HS-27A (cell line): ENCODE measurements at places on chromosomes 7 and 10.

DNA sequence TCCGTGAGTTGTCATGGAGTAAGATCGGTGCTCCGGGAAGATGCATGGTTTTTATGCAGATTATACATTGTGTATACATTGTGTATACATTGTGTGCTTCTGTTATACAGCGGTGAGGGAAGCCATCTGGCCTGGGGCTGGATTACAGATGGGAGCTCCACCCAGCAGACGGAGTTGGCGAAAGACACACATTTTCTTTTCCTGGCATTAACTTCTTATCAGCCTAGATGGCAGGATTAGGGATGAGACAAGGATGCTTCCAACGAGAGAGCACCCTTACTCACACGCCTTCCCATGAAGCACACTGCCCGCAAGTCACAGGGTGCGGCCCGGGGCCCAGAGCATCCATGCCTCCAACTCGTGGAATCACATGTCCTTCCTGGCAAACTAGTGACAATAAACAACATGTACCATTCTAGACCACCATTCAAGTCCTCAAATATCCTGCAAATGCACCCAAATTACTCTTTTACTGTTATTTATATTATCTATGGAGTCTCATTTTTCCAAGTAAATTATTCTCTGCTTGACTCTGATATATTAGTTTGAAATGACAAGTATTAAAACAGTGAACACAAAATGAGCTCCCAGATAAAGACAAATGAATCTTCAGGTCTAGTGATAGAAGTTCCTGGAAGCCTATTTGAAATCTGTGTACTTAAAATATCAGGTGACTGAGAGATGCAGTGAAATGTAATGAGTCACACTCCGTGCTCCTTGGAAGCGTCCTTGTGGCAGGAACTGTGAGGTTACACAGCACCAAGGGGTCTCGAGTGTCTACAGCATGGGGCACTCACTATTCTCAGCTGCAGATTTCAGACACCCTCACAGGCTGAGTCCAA is 29.8 kb upstream of the PPP2R2D start:
- DNase-seq = no peak

GRCh38 chr10:131692176-131692575 is 208.6 kb upstream of the PPP2R2D start:
- DNase-seq = no peak

DNA sequence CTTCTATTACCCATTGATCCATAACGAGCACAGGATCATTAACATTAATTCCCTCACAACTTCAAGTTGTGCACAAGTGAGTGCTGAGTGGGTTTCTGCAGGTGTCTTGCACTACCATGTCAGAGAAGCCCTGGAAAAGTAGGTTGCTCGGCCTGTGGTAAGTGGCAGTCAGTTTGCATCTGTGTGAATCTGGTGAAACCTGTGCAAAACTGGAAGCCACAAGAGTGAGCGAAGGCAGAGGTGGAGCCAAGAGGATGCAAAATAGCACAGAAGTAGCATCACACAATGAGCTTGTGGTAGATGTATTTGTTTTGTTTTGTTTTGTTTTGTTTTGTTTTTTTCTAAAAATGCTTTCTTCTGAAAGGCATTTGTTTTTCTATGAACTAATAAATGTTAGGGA is 181.5 kb downstream of the THSD7A start:
- DNase-seq = no peak

DNA sequence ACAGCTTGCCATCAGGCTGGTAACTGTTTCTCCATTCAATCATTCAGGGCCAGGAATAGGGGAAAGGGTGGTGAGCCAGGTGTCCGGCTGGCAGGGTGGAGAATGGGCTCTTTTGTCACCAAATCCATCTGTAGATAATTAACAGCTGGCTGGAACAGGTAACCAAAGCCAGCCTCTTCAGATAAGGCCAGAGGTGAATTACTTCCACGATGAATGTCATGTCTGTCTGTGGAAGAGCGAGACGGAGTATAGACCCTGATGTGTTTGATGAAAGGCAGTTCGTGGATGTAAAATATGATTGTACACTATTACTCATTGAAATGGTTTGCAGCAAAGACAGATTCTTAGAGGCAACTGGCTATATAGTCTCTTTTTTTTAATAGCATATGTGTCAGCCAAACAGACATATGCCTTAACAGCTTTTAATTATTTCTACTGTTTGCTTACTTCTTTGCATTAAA is 149.8 kb downstream of the KLF6 start:
- DNase-seq = no peak

DNA sequence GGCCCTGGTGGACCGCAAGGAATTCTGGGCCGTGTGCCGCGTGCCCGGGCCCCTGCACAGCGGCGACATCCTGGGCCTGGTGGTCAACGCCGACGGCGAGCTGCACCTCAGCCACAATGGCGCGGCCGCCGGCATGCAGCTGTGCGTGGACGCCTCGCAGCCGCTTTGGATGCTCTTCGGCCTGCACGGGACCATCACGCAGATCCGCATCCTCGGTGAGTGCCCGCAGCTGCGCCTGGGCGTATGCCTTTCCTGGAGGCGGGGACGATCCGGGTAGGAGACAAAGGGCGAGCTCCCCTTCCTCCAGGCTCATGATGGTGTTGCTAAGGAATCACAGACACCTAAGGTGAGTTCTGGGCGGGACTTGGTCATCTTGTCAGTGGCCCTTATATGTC is 91.5 kb downstream of the NEURL1 start:
- no peak for DNase-seq

GRCh38 chr10:71059054-71059818 is 153.1 kb upstream of the UNC5B start:
- DNase-seq = no peak

- DNase-seq = no peak
Measured at GRCh38 chr10:112082120-112082519, 101.4 kb downstream of the GPAM start.

DNA sequence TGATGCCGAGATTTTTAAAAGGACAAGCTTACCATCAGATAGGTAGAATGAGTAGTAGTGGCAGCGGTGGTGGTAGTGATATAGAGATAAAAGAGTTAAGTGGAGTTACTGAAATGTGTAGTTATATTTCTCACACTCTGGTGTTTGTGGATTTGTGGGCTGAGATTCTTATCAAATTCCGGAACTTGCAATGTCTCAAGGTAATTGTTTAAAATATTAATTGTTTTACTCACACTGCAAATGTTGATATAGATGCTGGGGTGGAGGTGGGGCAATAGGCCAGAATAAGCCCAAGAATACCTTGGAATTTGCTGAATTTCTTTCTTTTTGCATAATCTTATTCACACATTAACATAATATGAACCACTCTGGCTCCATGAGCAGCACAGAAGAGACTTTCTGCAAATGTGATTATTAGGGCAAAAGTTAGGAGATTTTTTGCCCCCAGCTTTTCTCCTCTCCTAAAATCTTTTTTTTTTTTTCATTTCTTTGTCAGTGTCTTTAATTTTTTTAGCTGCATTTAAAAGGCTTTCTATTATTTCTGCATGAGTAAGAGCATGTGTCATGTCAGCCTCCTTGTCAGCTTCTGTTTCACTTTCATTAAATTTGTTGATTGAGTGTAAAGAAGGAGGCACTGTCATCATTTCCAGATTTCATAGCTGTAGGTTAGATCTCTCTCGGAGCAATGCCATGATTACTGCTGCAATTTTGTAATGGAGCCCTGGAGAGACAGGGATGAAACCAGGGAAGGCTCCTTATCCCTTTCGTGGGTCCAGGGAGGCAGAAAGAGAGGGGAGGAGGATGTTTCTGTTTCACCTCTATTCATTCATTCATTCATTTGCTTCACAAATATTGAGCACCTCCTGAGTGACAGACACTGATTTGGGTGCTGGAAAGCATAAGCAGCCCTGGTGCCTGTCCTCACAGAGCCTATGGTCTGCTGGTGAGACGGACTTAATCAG is 13.1 kb upstream of the SGMS1 start:
- DNase-seq = no peak
